GM18507 (cell line): ENCODE measurements at places on chromosomes 4 and X.

DNA sequence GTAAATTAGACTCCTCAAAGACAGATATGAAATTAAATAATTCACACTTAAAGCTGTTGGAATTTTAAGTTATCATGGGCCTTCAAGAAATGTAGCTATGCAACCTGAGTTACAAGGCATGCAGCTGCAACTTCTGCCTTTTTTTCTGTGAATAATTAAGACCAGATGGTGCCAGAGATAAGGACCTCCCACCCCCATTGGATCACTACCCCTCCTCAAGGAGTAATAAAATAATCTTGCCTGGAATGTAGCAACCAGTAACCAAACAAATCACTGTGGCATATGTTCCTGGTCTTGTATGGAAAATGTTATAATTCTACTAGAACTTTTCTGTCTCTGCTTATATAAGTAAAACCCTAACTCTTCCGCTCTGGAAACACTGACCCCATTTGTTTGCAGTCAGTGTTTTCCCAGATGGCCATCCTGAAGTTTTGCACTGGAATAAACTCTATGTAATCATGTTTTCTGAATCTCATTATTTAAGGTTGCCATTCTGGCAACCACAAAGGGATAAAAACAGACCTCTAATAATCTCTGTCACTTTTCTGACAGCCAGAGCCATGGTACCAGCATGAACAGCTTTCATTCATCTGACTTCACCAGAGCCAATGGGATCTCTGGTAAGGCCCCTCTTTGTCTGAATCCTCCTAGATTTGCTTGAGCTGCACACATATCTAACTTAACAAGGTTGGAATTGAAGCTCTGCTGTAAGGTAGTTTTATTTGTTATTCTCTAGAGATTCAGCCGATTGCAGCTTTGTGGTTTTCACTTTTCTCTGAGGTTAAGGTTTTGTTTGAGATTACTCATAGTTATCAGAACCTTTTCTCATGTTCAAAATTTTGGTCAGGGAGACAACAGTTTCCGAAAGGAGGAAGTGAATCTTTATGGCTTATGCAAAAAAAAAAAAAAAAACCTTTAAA, 274.6 kb downstream of the NAF1 start:
- DNase-seq, result peak; percentile 39

DNA sequence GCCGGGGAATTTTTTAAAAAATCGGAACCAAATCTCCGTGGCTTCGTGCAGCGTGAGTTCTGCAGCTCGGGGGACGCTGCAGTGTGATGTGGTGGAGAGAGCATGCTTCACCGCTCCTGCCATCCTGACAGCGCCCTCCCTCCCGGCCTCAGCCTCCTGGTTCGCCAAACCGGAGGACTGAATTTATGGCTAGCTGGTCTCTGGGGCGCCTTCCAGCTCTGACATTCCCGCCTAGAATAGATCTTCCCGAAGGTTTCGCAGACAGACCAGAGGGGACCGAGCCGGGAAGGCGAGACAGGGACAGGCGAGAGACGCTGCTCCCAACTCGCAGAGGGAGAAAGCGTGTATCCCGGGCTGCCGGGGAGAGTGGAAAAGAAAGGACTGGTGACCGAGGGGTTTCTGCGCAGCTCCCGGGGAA, 25.9 kb downstream of the HOPX start:
- DNase-seq, result no peak

DNA sequence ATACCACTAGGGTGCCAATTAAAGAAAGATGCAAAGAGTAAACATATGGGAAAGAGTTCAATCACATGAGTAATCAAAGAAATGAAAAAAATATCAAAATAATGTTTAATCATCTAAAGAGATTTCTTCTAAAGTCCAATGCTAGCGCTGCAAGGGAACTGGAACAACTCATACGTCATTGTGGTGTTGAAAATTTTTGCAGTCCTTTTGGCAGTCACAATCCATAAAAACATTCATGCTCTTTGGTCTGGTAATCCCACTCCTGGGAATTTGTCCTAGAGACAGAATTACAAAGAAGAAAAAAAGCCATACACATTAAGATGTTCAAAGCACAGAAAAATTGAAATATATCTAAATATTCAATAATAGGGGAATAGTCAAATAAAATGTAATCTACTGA, 4.6 kb downstream of the P2RY4 start:
- no peak for DNase-seq

DNA sequence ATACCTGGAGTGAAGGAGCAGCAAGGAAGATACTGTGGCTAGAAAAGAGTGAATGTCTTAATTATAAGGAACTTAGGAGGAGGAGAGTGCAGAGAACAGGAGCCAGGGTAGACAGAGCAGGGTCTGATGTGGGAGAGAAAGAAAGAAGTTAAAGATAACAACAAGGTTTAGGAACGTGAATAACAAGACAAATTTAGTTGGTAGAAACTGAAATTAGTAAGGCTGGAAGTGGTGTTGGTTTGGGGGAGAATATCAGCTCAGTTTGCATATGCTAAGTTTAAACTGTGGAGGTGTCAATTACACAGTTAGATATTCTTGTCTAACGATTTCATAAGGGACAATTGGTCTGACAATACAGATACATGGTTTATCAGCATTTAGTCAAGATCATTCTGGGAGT, 1123.7 kb upstream of the PABPC4L start:
- no peak for DNase-seq

GRCh38 chr4:3067473-3068001, 6.8 kb downstream of the HTT-AS start:
- no peak for DNase-seq

DNA sequence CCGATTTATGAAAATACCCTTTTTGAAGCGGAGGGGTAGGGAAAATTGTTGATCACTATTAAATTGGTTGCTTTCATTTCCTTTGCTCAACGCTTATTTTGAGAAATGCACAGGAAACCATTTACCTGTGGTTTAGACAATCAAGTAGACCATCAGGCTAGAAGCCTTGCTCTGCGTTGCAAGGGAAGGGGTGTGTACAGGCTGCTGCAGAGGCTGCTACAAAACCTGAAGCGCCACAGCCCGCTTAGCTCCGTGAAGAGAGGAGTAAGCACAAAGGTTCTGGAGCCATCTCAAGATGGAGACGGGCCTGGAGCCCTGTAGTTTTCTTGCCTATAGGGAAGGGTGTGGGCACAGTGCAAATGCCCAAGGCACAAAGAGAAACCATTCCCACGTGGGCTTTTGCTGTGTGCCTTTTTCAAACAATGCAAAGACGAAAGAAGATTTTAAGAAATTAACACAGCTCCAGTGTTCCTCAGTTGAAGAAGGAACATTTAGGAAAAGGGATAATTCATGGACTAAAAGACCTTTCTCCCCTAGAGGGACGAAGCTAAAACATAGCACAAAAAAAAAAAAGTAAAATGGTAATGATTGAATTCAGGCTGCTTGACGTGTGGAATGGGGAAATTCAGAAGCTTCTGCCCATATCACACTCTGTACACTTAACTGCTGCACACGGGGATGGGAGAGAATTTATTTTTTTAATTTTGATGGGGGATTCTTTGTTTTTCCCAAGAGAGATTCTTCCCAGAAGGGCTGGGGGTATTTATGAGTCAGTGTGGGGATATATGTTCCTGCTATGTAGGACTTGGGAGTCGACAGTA, 3.5 kb downstream of the TMSB4X start:
- DNase-seq, result no peak

DNA sequence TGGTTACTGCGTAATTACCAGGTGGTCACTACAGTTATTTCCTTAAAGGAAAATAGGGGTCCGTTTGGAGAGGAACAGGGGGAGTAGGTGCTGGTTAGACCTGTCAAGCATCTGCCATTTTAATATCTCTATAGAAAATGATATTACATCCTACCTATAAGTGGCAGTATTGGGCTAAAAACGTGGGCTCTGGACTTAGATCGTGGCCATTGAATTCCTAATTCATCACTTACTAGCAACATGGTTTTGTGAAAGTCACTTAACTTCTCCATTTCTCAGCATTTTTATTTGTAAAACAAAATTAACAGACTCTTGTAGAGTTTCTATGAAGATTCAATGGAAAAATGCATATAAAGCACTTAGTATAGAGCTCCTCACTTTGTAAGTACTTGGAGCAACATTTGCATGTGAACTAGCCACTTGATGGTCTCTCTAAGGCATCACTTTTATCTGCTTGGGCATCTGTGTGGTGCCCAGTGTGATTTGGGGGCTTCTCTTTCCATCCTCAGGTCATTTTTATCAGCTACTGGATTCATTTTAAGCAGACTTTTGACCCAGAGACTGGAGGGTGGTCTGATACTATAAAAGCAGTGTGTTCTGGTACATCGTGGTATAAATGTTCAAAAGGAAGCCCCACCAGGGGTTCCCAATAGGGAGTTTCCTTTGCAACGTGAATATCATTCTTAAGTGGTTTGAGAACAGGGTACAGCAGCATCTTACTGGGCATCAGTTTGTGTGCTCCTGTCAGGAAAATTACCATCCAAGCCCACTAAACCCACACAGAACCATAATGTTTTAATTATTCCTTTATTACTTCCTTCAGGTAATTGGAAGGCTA, 42.7 kb upstream of the RASSF6 start:
- no peak for DNase-seq

DNA sequence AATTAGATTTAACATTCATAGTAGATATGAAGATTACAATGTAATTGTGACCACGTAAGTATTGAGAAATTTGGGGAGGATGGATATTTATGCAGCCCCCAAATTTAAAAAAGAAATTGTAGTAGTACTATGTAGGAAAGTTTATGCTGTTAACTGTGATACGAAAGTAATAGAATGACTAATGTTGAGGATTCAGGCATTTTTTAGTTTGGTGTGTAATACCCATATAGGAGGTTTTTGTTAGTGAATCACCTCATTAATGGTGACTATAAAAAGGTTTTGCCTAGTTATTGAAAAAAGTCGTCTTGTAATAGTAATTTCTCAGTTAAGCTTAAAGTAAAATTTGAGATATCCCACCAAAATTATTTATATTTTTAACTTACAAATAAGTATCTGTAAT, 67.2 kb downstream of the SMARCAD1 start:
- DNase-seq, result no peak

DNA sequence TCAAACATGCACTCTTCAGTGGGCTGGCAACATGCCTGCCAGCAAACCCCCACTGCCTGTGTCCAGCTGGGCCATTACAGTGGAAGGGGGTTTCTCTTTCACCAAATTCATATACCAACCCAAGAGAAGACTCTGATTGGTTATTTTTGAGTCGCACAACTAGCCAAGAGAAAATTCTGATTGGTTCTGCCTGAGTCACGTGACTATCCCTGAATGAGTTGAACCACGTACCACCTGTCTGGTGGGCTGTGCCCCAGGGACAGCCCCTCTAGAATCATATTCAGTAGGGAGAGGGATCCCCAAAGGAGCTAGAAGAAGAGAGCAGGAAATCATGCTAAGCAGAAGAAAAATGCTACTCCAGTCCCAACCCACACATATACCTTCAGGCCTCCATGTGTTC, 313.1 kb downstream of the STK32B start:
- no peak for DNase-seq

DNA sequence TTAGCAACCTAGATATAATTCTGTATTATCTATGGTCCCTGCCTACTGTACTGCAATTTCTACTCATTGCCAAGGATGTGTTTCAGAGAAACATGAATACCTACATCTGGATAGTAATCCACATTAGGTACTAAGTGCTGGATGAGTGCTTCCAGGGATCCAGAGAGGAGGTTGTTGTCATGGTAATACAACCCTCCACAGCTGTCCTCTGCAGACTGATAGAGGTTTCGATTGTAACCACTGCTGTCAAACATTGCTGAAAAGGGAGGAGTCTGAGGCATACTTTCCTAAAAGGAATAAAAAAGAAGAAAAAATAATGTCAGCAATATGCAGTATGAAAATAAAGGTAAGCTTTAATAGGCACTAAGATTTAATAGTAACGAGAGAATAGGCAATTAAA, 12.5 kb downstream of the RASGEF1B start:
- no peak for DNase-seq

DNA sequence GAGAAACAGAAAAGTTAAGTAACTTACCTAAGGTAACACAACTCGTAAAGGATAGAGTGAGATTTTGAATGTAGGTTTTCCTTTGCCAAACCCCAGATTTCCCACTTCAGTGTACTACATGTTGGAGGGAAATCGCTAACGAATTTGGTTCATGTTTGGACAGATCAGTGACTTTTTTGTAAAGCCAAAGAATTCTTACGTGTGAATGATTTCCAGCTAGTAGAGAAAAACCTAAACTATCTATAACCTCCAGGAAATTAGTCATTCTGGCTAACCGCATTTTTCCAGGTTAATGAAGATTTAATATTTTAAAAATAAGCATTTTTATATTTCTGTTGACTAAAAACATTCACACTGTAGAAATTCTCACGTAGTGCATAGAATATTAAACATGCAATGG, 7.2 kb downstream of the TENM3 start:
- no peak for DNase-seq

DNA sequence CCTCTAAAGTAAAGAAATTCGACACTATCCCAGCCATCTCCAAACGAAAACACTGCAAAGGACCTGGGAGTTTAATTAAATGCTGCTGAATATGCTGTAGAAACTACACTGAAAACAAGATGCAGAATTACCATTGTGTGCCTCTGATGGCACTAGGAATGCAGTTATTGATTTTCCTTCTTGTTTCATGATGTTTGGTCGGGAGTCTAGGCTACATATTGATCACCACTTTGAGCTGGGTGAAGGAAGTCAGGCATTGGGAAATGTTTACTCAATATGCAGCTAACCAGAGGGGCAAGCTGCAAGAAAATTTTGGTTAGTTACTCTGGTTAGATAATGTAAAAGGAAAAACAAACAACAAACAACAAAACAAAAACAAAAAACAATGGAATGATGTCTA, 650.7 kb upstream of the GALNTL6 start:
- DNase-seq, result no peak
